ENCODE measurements at places on chromosomes 6 and 20. TPM values are rescaled to one million over a fixed set of nuclear protein-coding genes. Genes with fewer than 3 reads are reported as not detected.
A peak's percentile ranks its signal among the peaks of the same experiment; 100 is the strongest.

DNA sequence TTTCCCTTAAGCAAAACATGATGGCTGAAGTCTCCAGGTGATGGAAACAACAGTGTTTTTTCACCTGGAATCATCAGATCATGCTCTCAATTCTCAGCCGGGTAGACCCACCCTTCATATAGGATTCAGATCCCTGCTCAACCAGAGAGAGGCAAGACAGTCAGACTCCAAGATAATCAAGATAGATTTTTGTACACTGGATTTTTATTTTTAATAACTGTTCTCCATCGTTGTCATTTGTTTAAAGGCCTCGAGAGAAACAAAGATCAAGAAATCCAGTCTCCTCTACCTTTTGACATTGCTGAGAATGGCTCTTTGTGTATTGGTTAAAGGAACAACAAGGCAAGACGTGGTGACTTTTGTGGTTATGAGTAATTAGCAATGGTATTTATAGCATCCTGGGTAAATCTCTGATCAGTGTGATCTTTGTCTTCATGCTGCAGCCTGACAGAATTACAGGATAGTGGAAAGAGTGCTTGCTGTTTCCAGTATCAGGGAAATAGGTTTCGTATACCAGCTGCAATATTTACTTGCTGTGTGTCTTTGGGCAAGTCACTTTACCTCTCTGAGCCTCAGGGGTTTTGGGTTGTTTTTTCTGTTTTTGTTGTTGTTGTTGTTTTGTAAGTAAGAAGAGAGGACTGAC, 29.9 kb downstream of the ID4 start:
- peak; percentile 61 for DNase-seq

Gene BCAS1
- total RNA-seq = not detected

GRCh38 chr20:19566226-19566945, 191.7 kb upstream of the RIN2 start:
- no peak for DNase-seq

GRCh38 chr20:49630396-49630951, 62.5 kb upstream of the PTGIS start:
- no peak for DNase-seq

- DNase-seq = no peak
Measured at GRCh38 chr20:20368418-20369249, 730 bp downstream of the INSM1 start.

DNA sequence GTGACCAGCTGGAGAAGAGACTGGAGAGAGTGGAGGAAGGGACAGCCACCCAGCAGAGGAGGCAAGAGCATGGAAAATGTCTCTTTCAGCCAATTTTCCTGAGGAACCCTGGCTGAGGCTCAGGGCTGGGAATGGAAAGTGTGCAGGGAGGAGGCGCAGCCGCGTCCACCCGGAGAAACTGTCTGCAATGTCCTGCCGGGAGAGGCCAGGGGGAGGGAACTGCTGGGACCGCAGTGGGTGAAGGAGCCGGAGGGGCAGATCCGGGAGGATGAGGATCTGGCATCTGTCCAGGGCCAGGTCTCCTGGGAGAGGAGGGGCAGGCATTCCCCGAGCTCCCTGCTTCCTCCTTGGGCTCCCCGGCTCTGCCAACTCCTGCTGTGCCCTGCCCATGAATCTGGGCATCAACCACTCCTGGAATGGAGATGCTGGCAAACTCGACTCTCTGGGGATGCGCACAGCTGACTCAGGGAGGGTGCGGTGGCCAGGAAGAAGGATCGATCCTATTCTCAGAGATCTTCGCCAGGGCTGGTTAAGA, 17.4 kb upstream of the HM13 start:
- DNase-seq = no peak
